ENCODE measurements at places on chromosomes 1 and 21.

- no peak for DNase-seq
Measured at GRCh38 chr1:225626698-225627097, 26.2 kb downstream of the ENAH start.

- DNase-seq: no peak
Measured at GRCh38 chr1:192448026-192448578, 127.5 kb upstream of the RGS1 start.

DNA sequence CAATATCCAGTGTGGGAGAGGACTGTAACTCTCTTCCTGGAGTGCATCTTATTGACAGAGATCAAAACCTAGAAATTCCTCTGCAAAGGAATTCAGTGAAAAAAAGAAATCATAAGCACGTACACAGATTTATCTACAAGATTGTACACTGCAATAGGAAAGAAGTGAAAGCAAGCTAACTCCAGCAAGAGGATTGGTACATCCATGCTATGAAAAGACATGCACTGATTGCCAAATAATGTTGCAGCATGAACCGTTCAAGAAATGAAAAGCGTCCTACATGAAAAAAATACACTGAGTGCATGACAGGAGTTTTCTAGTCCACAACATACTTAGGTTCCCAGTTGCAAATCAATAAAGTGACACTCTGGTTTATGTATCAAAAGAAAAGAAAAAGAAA is 1.9 kb upstream of the MGST3 start:
- DNase-seq: no peak

GRCh38 chr1:19088717-19089442 is 121.2 kb downstream of the UBR4 start:
- no peak for DNase-seq

DNA sequence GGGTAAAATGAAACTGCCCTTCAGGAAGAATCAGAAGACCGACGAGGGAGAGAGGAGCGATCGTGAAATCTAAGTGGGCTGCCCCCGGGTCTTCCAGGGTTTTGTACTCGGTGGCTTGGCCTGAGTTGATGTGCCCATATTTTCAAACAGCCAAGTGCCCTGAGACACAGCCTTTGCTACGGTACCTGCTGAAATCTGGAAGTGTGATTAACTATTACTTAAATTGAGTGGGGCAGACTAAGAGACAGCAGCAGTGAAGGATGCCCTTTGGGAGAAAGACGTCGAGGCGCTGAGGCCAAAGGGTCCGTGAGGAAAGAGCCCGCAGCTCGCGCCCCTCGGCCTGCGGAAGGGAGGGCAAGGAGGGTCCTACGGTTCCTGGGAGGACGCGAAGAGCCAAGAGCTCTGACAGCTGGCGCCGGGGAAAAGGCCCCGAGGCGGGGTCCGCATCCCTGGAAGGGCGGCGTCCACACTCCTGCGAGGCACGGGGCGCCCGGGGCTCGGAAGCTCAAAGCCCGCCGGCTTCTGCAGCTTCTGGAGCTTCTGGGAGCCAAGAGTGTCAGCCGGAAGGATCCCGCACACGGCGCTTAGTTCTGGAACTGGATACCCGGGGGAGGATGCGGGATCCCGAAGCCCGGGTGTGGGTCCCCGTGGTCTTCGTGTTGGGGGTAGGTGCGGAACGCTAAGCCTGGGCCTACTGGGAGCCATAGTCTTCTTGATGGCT is 15.4 kb upstream of the RNU1-4 start:
- no peak for DNase-seq

- no peak for DNase-seq
Measured at GRCh38 chr1:96682056-96682455, 39.5 kb upstream of the PTBP2 start.

GRCh38 chr1:170247751-170248521 is 102.2 kb downstream of the NTMT2 start:
- DNase-seq: no peak

- peak; percentile 36 for DNase-seq
Measured at GRCh38 chr1:34460193-34460592, 283.5 kb downstream of the C1orf94 start.

DNA sequence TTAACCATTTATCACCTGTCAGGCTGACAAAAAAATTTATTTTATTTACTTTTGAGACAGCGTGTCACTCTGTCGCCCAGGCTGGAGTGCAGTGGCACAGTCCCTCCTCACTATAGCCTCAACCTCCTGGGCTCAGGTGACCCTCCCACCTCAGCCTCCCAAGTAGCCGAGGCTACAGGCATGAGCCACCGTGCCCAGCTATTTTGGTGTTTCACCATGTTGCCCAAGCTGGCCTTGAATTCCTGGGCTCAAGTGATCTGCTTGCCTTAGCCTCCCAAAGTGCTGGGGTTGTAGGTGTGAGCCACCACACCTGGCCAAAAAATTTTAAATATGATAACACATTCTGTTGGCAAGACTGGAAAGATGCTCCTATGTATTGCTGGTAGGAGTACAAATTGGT is 11.1 kb downstream of the IPO9 start:
- DNase-seq: no peak

- no peak for DNase-seq
Measured at GRCh38 chr1:53392460-53392859, 64.6 kb upstream of the LRP8 start.

DNA sequence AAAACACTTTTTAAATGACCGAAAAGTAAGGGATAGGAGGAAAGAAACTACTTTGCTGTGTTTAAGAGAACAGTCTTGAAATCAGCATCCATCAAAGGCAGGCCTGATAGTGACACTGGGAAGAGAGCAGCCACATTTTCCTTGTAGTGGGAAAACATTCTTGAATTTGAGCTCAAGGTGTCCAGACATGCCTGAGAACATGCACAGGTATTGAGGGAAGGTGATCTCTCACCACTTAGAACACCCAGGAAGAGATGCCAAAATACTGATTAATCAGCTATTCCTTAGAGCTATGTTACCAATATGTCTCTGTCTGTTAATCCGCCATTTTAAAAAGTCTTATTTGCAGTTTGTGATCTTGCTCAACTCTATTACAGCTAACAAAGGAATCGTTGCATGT is 25.9 kb downstream of the IL12RB2 start:
- DNase-seq: no peak

- no peak for DNase-seq
Measured at GRCh38 chr1:214124915-214125314, 137.1 kb downstream of the PROX1 start.

DNA sequence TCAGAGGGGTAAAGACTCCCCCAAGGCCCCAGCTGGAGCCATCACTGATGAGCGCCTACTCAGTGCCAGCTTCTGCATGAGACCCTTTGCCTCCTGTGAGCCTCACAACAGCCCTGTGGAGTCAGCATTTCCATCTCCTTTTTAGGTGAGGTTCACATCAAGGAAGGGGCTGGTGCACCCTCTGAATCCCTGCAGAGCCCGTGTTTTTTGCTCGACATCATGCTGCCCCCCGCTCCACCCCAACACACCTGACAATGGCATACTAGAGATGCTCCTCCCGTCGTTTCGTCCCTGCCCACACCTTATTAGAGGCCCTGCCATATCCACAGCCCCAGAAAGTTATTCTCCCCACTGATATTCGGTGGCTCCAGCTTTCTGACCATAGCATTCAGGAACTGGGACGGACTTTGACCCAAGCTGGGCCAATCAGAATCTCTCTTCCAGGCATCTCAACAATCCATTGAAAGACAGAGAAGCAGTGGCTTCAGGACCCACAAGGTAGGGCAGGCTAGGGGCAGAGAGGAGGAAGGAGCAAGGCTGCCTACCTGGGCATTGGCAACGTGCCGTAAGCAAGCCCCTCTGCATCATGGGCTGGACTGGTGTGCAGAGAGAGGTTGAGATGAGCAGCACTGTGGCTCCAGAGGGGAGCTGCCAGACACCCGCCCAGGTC is 32.7 kb downstream of the EPHA10 start:
- DNase-seq: no peak

GRCh38 chr1:205481629-205482151 is 22.8 kb upstream of the CDK18 start:
- DNase-seq: no peak

DNA sequence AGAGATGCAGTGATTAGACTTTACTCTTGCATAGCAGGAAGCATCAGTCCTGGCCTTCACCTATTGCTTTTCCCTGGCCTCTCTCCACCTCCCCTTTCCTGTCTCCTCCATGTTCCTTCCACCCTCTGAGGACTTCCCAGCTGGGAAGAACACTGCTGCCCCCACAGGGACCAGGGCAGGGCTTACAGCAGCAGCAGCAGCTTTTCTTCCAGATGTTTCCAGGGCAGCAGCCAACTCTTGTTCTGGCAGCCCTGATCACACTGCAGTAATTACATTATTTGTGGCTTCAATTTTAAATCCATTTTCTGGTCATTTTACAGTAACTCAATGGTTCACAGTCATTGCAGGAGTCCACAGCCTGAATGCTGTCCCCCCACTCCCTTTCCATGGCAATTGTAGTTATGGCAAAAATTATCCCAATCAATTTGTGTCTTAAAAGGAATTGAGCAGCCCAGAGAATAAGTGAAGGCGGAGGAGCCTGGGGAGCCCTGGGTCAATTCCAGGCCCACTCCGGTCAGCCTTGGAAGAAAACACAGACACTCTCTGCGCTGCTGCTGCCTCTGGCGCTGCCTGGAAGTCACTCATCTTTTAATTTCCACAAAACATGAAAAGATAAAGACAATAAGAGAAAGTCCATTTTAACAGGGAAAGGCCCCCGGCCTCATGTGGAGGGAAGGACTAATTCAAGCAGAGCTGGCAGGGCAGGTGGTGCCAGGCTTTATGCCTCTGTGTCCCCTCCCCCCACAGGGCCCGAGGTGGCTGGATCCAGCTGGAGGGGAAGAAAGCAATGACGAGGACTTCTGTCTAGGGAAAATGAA is 148.6 kb downstream of the GRIK3 start:
- no peak for DNase-seq

DNA sequence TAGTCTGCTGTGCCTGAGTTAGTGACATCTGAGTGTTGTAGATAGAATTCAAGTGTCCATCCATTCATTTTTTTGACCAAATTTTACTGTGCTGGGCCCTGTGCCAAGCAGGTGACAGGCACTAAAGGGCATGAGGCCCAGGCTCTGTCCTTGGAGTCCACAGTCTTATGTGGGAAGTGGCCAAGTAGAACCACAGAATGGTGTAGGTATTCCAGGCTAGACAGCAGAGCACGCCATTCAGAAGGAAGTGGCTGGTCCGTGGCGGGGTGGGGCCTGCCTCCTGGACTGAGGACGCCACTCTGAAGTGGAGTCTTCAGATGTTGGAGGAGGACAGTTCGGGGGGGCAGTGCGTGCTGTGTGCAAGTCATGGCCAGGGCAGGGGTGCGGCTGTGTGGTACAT is 68.9 kb upstream of the ACTL8 start:
- DNase-seq: no peak

DNA sequence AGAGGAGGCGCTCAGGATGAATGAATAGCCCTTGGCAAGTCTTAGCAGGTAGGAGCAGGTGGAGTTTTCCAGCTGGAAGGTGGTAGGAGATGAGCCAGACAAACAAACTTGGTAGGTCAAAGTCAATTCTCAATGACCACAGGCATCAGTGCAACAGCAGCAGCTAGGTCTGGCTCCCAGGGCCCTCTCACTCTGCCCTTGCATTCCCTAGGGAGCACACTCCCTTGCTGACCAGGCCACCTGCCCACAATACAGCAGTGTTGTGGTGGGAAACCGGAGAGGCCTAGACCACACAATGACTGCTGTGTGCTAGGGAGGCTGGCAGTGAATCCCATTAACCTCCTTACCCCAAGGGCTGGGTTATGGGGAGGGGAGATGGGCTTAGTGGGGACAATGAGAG is 13.0 kb upstream of the PAQR6 start:
- no peak for DNase-seq

DNA sequence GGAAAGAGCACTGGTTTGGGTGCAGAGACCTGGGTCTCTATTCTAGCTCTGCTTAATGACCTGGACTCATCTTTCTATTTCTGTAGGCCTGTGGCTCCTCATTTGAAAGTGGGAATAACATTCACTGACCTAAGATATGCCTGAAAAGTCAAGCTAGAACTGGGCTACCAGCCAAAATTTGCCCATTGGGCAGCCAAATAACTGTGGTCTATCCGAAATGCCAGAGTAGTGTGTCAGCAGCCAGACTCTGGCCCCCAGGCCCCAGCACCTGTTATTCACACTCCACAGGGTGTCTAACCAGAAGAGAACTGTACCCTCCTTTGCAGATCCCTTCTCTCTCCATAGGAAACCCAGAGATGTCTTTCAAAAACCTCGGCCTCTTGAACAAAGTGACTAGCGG is 12.6 kb downstream of the DAB1 start:
- DNase-seq: no peak

- DNase-seq: no peak
Measured at GRCh38 chr1:3543076-3544039, 68.0 kb downstream of the MEGF6 start.

DNA sequence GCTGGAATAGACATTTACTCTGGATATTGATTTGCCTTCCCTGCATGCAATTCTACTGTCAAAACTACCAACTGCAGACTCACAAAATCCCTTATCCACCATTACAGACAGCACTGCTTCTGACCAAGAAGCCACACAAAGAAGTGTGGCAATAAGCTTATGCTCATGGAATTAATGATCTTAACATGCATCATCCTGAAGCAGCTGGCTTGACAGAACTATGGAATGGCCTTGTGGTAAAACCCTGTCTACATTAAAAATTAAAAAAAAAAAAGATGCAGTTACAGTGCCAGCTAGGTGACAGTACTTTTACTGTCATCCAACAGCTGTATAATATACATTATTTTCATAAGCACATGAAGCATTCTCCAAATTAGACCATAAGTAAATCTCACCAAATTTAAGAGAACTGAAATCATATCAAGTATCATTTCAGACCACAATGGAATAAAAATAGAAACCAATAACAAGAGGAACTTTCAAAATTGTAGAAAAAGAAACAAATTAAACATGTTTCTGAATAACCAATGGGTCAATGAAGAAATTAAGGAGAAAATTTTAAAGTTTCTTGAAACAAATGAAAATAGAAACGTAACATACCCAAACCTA is 70.7 kb downstream of the SCMH1 start:
- no peak for DNase-seq

GRCh38 chr21:29265690-29266479 is 32.8 kb upstream of the BACH1 start:
- no peak for DNase-seq

GRCh38 chr1:216005916-216006315 is 417.3 kb downstream of the USH2A start:
- no peak for DNase-seq

- no peak for DNase-seq
Measured at GRCh38 chr1:93680076-93680419, 1.6 kb downstream of the BCAR3 start.

DNA sequence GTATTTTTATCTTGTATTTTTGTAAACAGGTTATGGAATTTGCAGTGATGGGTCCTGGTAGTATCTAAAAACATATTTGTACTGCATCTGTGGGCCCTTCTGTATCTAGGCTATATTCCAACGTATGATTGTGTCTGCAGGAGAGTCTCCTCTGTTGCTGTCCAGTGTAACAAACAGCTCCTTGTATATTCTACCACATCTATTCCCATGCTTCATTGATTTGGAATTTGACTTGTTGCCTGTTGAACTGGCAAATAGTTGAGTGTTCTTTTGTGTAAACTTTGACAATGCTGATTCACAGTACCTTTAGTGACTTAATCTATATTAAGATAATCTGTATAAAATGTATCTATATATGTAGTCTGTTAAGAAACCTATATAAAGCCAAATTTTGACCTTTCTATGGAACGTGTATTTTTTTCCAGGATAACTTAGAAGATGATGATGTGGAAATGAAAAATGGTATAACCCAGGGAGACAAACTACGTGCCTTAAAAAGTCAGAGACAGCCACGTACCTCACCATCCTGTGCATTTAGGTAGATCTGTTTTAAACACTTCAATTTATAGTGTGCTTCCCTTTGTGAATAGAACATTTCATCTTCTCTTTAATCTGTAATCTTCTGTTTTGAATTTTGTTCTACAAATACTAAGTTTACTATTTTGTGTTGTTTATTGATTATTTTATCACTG is 43.4 kb upstream of the GPR88 start:
- DNase-seq: no peak

All from stimulated activated CD4-positive, alpha-beta T cell treated with anti-CD3 and anti-CD28 coated beads, Interleukin-1b, Interleukin-23, amount 100 ng/mL, for 24 hours (primary cell).